ENCODE measurements at places on chromosomes 12 and 14. TPM values are rescaled to one million over a fixed set of nuclear protein-coding genes. Genes with fewer than 3 reads are reported as not detected.

SENP1 gene
- 13.9 TPM for total RNA-seq

MIP gene
- not detected for total RNA-seq

MYO1H gene
- not detected for total RNA-seq

HOXC10 gene
- 11.4 TPM for total RNA-seq

ORAI1 gene
- 19.1 TPM for total RNA-seq

SCNN1A gene
- 7.7 TPM for total RNA-seq

SLC17A8 gene
- total RNA-seq, result not detected

ZNF891 gene
- total RNA-seq, result 0.11 TPM
